ENCODE measurements at places on chromosomes 3 and 15.

GRCh38 chr3:192445770-192446644 lies 281.3 kb downstream of the FGF12 start:
- DNase-seq, result no peak

DNA sequence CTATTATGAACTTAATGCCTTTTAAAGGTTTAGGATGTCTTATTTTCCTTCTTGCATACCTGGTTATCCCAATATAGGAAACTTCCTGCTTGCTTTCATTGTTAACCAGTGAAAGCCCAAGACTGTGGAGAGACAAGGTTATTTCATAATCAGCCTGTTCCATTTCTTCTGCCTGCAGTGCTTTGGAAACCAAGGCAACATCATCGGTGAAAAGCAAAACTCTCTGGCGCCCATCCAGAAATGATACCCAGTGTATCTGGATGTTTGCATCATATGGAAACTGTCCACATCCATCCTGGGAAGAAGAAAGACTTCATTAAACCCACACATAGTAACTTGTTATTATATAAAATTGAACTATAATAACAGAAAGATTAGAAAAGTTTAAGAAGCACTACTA lies 170.1 kb downstream of the VPS13C start:
- DNase-seq, result no peak

GRCh38 chr3:134564991-134565390 lies 79.1 kb downstream of the CEP63 start:
- DNase-seq, result no peak

- DNase-seq, result no peak
Measured at GRCh38 chr15:34976073-34976472, 6.5 kb upstream of the AQR start.

DNA sequence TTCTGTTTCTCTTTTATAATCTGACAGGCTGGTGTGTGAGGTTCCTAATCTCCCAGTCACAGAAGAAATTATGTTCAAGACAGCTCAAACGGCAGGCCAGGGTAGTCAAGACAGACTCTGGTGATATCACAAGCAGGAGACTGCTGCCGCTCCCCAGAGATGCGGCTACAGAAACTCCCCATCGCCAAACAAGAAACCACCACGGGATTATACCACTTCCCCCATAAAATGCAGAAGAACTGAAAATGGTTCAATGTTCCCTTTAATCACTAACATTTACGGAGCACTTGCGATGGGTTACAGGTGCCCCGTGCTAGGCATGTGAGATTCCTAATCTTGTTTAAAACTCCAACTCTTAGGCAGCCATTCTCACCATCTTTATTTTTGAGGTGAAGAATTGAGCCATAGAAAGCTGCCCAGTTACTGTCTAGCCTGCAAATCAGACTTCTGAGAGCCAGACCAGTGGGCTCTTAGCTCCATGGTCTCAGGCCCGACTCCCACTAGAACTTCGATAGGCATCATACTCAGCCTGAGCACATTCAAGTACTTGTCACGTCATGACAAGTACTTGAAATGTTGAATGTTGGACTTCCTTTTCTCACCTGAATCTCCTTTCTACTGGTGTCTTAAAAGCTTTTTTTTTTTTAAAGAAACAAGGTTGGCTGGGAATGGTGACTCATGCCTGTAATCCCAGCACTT lies 58.4 kb downstream of the TBC1D2B start:
- no peak for DNase-seq

DNA sequence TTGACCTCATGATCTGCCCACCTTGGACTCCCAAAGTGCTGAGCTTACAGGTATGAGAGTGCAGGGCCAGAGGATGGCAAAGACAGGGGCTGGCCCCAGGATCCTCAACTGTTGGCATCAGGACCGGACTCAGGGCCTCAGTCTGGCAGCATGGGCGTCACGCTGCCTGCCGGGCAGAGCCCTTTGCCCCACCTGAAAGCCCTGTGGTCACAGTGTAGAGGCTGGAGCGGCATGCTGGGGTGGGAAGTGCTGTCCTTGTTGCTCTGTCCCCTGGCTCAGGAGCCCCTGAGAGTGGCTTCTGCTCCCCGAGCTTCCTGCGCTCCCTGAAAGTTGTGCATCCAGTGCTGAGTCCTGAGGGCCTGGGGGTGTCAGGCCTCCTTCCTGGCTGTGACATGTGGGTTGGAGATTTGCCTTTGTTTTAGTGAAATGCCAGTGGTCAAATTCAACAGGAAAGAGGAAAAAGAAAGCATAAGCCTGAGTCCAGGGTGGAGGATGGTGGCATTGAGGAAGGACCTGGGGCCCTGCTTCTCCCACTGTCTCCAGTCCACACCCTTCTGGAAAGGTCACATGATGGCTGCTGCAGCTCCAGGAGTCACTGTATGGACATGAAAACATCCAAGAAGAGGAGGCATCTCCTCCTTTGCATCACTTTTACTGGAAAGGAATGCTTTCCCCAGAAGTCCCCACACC lies 147.2 kb downstream of the OR4M2 start:
- DNase-seq, result no peak

DNA sequence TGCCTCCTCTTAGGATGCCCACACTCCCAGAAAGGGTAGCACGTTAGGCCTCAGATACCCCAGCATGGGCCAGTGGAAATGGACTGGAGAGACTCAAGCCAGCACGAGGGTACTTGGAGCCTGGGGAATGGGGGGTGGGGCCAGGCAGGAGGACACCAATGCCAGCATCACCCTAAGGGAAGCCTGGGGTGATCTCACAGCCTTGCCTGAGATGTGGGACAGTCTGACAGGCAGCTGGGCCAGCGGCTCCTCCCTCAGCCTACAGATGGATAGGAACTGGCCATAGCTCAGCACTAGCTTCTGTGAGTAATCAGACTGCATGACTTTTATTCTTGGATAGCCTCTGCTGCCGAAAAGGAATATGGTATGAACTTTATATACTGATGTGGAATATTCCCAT lies 59.6 kb upstream of the MRPS22 start:
- DNase-seq, result no peak

- DNase-seq, result no peak
Measured at GRCh38 chr3:150764566-150764965, 1.6 kb upstream of the SIAH2 start.

DNA sequence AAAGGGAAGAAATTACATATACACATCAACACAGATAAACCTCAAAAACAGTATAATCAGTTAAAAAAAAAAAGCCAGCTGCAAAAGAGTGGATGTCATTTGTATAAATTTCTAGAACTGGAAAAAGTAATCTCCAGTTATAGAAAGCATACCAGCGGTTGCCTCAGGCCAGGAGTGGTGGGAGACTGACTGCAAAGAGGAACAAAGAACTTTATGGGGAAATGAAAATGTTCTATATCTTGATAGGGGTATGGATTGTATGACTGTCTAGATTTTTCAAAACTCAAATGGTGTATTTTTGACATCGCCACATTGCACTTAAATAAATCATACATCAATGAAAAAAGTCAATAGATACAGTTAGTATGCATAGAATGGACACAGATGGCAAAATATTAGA lies 241.6 kb downstream of the SCAPER start:
- no peak for DNase-seq

DNA sequence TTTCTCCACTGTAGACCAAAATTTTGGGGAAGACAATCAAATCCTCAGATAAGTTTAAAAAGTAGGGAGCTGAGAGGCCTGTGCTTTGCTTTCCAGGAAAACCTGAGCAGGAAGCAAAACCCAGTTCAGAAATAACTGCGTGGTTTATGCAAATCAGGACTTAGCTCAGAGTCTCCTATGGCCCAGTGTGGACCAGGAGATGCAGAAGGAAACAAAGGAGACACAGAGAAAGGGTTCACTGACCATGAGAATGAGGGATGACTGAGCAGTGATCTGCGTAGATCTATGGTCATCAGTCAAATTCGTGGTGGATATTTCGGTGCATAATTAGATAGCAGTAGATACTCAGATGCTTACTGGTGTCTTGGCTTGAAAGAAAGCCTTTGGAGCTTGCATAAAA lies 196.6 kb downstream of the TPRG1 start:
- DNase-seq, result no peak

- no peak for DNase-seq
Measured at GRCh38 chr15:68032672-68033071, 21.4 kb upstream of the PIAS1 start.

DNA sequence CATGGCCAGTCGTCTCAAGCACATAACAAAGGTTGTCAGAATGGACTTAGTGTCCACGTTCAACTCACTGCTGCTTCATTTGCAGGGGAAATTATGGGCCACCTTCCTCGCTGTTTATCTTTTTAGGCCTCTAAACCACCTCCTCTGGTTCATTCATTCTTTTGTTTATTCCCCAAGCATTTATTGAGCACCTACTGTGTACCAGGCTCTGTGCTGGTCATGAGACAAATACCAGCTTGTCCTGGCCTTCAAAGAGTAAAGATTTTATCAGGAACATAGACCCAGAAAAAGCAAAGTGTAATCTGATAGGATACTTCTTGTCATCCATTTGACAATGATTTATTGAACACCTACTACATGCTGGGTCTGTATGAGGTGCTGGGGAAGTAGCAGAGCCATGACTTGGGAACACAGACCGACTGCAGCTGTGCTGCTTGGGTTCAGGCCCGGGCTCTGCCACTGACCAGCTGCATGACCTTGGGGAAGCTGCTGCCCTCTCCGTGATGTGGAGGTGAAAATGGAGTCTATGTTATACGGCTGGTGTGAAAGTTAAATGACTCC lies 63.4 kb upstream of the SLC6A6 start:
- DNase-seq, result no peak

DNA sequence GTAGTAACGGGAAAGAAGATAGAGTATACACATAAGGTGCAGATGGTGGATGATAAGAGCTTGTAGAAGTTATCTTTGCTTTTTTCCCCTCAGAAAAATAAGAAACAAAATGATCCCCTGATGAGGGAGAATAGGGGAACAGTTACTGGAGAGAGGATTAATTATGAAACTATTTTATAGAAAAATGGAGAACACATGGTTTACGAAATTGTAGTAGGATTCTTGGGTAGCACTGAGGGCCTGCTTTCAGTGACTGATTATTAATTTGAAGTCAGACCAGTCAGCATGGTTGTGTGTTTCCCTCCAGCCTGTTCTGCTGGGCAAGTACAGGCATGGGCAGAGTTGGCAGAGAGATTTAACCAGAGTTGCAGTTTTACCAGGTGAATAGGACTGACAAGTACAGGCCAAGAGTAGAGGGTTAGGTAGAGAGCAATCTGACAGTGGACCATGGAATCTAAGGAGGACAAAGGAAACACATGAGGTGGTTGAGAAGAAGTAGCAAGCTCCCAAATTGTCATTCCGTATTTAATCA lies 5.9 kb downstream of the SLC49A4 start:
- no peak for DNase-seq

- DNase-seq, result no peak
Measured at GRCh38 chr3:55484801-55485791, 2.0 kb downstream of the WNT5A start.

GRCh38 chr3:64518950-64519349 lies 168.8 kb downstream of the ADAMTS9 start:
- no peak for DNase-seq

DNA sequence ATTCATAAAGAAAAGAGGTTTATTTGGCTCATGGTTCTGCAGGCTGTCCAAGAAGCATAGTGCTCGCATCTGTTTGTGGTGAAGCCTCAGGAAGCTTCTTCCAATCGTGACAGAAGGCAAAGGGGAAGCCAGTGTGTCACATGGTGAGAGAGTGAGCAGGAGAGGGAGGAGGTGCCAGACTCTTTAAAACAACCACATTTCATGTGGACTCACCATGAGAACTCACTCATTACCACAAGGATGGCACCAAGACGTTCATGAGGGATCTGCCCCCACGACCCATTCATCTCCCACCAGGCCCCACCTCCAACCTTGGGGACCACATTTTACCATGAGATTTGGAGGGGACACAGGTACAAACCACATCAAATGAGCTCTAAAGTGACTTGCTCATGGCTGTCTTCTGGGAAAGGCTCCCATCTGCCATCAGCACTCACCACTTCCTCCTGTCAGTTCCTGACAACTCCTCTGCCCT lies 327.3 kb upstream of the TLE3 start:
- no peak for DNase-seq

- DNase-seq, result no peak
Measured at GRCh38 chr3:184189421-184189820, 3.4 kb downstream of the ABCF3 start.

DNA sequence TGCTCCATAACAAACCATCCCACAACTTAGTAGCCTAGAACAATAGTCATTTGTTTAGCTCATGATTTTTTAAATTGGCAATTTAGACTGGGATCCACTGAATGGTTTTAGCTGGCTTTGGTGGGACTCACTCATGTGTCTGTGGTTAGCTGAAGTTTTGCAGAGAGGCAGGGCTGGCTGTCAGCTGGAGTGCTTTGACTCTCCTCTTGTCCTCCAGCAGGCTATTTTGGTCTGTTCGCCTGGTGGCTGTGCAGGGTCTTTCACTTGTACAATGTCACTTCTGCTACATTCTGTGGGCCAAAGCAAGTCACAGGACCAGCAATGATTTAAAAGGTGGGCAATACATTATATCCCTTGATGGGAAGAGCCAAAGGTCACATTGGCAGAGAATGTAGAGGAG lies 1146.5 kb downstream of the ROBO2 start:
- DNase-seq, result no peak

DNA sequence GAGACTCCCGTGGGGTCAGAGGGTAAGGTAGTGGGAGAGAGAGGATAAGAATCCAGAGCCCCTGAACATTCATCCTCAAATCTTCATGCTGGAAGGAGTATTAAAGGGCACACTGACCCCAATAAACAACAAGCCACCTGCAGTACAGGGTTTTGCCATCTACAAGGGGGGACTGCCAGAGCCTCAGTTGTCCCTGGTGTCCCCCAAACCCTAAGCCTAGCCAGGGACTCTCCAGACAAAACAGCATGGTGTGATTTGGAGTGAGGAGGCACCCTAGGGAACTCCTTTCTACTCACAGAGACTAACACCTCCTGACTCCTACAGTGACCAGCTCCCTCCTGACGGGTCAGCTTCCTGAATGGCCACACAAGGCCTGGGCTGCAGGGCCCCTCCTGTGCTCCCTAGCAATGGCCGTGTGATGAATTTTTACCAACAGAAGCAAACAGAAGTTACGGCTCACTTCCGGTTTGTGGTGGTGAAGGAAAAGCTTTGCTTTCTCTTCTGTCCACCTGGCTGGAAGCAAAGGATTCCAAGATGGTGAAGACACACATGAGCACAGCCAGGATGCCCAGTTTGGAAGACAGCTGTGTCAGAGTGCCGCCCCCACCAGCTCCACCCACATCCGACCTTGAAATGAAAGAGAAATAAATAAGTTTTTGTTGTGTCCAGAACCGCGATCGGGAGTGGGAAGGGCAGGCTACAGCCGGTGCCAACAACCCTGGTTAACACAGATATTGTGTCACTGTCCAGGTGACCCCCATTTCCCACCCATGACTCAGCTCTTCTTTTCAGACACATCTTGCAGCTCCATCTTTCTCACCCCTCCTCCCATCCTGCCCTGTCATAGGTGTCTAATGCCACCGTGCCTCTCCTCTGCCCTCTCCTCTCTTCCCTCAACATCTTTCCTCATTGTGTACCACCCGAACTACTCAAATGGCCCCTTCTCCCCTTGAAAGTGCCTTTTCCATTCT lies 69.6 kb upstream of the ATP13A3 start:
- DNase-seq, result no peak

DNA sequence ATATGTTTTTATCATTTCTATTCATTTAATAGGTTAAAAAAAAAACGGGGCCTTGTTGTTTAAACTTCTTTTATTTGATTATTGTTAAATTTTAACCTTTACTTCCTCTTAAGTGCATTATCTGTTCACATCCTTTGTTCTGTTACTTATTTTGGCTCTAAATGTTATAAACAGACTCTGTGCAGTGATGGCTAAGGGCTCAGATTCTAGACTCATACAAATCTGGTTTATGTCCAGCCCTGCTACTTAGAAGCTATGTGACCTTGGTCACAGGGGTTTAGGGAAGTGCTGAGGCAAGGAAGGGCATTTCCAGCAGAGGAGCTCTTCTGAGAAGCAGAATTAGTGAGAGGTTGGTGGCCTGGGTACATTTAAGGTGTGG lies 55.3 kb upstream of the VILL start:
- no peak for DNase-seq

All from activated T-helper 1 cell treated with anti-CD3 and anti-CD28 coated beads, Interleukin-2, amount 50 U/mL, for 16 hours (primary cell).